ENCODE measurements at places on chromosomes 2 and 18. TPM values are rescaled to one million over a fixed set of nuclear protein-coding genes. Genes with fewer than 3 reads are reported as not detected.

DNA sequence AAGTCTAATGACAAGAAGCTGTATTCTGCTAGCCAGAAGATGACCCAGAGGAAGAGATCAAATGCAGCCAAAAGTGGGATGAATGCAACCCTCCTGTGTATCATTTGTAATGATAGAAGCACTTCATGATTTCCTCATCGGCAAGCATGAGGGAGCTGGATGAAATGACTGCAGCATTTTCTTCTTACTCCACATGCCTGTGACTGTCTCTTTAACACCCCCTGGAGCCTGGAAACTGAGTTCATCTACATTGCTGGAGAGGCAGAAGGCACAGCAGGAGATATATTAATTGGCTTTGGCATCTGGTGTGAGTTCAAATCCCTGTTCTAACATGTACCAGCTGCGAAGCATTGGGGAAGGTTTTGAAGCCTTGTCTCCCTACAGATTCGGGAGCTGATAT is 37.7 kb downstream of the ID2 start:
- H3K27me3 ChIP-seq, result no peaks in the 10 kb centered on the region
- no peak for DNase-seq
- no peak overlapping the region for H3K4me3 ChIP-seq
- H3K27ac ChIP-seq, result no peak overlapping the region

C2orf80 gene
- not detected for polyA plus RNA-seq

M1AP gene
- polyA plus RNA-seq, result not detected

STK11IP gene
- 16.0 TPM for polyA plus RNA-seq

PROM2 gene
- not detected for polyA plus RNA-seq

DNA sequence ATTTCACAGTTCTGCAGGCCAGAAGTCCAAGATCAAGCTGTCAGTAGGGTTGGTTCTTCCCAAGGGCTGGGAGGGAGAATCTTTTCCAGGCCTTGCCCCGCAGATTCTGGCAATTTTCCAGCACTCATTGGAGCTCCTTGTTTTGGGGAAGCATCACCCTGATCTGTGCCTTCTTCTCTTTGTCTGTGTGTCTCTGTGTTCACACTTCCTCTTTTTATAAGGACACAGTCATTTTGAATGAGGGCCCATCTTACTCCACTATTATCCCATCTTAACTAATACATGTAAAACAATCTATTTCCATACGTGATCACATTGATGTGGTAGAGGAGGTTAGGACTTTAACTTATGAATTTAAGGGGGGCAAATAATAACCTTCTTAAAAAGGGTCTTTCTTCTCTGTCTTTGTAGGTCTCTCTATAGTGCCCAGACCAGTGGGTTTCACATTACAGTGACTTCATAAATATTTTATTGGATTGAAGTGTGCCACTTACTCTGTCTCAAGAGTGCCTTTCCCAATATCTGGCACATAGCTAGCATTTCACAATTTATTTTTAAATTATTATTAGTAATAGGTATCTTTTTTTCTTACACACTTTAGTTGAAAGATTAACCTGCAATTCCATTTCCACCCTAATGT is 68.9 kb upstream of the CBLN2 start:
- DNase-seq, result no peak
- no peak overlapping the region for H3K27ac ChIP-seq
- no peaks in the 10 kb centered on the region for H3K36me3 ChIP-seq
- H3K27me3 ChIP-seq, result no peaks in the 10 kb centered on the region
- H3K4me3 ChIP-seq, result peak overlapping the region; percentile 25

GRCh38 chr2:230012267-230012884 is 56.3 kb downstream of the SLC16A14 start:
- H3K36me3 ChIP-seq, result no peaks in the 10 kb centered on the region
- DNase-seq, result no peak
- H3K4me1 ChIP-seq, result peaks cover 8% of the 10 kb centered on the region
- H3K27me3 ChIP-seq, result no peaks in the 10 kb centered on the region
- H3K27ac ChIP-seq, result no peak overlapping the region
- H3K4me3 ChIP-seq, result no peak overlapping the region

DNA sequence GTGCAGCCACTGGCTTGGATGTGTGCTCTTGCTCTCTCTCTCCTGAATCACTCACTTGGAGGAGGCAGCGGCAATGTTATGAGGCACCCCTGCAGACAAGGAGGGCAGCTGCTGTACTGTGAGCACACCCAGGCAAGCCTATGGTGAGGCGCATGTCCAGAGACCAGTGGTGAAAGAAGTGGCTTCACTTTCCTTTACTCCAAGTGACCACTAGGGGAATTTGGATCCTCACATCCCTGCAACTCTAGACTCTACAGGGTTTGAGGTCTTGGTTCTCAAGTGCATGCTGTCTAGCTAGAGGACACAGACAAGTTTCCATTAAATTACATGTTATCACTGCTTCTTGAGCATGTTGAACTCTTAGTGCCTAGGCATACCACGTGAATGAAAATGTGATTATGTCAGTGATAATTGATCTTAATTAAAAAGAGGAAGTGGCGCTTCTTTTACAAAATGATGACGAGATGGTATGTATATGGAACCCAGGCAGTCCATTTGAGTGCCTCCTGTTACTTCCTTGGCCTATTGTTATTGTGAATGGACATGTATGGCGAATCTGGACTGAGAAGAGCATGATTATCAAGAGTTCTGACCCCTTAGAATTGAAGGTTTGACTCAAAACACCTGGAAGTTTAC is 181.0 kb upstream of the CDH2 start:
- no peak for DNase-seq
- no peak overlapping the region for H3K27ac ChIP-seq
- no peaks in the 10 kb centered on the region for H3K36me3 ChIP-seq
- H3K27me3 ChIP-seq, result no peaks in the 10 kb centered on the region
- H3K4me3 ChIP-seq, result no peak overlapping the region

DNA sequence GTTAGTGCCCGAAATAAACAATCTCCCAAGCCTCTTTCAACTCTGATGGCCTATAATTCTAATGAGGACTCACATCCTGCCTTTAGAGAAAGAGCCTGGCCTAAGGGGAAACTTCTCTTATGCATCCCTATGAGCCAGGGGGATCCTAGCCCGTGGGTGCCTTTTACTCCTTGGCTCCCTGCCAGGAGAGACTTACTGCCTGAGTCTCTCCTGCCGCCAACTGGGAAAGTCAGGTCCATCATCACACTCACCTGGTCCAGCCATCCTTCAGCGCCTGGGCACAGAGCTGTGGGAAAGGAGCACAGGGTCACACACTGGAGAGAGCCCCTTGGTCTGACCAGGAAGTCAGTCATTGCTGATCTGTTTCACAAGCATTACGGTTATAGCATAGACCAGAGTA is 24.1 kb downstream of the ENOSF1 start:
- H3K4me3 ChIP-seq, result no peak overlapping the region
- H3K36me3 ChIP-seq, result no peaks in the 10 kb centered on the region
- no peak overlapping the region for H3K27ac ChIP-seq
- H3K4me1 ChIP-seq, result no peaks in the 10 kb centered on the region

ATP6V1B1 gene
- polyA plus RNA-seq, result not detected

- H3K27me3 ChIP-seq, result no peaks in the 10 kb centered on the region
- no peak overlapping the region for H3K4me3 ChIP-seq
- H3K4me1 ChIP-seq, result peaks cover 33% of the 10 kb centered on the region
- H3K27ac ChIP-seq, result no peak overlapping the region
- H3K36me3 ChIP-seq, result no peaks in the 10 kb centered on the region
- no peak for DNase-seq
Observed at GRCh38 chr18:67467188-67467587, 49.3 kb downstream of the DSEL start.

OR6B2 gene
- not detected for polyA plus RNA-seq

VWA3B gene
- not detected for polyA plus RNA-seq

- no peak overlapping the region for H3K27ac ChIP-seq
- H3K4me1 ChIP-seq, result no peaks in the 10 kb centered on the region
- DNase-seq, result no peak
Observed at GRCh38 chr2:229653531-229653930, 60.8 kb downstream of the DNER start.

MAP3K19 gene
- polyA plus RNA-seq, result not detected

ADCYAP1 gene
- not detected for polyA plus RNA-seq

DNA sequence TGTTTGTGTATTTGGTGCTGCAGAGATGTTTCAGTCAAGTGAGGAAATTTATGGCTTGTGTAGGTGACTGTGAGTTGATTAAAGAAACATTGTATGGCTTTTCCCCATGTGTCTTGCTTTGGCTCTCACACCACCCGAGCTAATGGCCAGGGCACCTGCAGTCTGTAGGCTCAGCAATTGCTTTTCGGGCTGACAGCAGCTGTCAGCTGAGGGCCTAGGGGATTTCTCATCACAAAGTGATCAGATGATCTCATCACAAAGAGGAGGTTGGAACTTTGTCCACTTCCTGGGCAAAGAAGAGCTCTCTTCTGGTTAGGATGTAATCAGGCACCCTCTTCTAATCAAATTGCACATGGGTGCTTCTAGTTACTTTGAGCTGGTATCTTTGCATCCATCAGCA is 632.2 kb downstream of the SLC4A3 start:
- no peak overlapping the region for H3K27ac ChIP-seq
- H3K27me3 ChIP-seq, result no peaks in the 10 kb centered on the region
- no peak overlapping the region for H3K4me3 ChIP-seq

- H3K4me3 ChIP-seq, result no peak overlapping the region
- H3K27me3 ChIP-seq, result peaks cover 17% of the 10 kb centered on the region
- no peak overlapping the region for H3K27ac ChIP-seq
- DNase-seq, result no peak
Observed at GRCh38 chr2:108316461-108317258, 28.0 kb downstream of the SULT1C2 start.

DNA sequence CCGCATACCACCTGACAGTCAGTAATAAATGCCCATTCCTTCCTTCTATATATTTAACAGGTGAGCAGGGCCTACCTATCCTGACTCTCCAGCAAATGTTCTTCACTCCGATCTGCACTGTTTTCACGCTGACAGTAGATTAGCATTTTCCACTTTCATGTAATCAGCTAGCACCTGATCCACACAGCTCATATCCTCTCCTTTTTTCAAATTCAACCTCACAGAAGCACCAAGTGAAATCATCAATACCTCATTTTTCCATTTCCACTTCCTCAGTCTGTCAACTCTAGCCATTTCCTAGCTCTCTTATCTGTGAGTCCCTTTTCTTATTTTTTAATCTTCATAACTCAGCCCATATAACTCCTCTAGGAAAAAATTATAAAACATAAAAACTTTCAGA is 402.8 kb downstream of the ZEB2 start:
- no peaks in the 10 kb centered on the region for H3K27me3 ChIP-seq
- H3K36me3 ChIP-seq, result peaks cover 9% of the 10 kb centered on the region
- H3K4me3 ChIP-seq, result no peak overlapping the region
- peaks cover 2% of the 10 kb centered on the region for H3K4me1 ChIP-seq

- H3K4me1 ChIP-seq, result peaks cover 80% of the 10 kb centered on the region
- no peak for DNase-seq
- no peaks in the 10 kb centered on the region for H3K36me3 ChIP-seq
- H3K27ac ChIP-seq, result peak overlapping the region; percentile 70
- no peak overlapping the region for H3K4me3 ChIP-seq
- H3K27me3 ChIP-seq, result no peaks in the 10 kb centered on the region
Observed at GRCh38 chr2:45786030-45786835, 134.8 kb downstream of the PRKCE start.

IL1RN gene
- not detected for polyA plus RNA-seq

DNA sequence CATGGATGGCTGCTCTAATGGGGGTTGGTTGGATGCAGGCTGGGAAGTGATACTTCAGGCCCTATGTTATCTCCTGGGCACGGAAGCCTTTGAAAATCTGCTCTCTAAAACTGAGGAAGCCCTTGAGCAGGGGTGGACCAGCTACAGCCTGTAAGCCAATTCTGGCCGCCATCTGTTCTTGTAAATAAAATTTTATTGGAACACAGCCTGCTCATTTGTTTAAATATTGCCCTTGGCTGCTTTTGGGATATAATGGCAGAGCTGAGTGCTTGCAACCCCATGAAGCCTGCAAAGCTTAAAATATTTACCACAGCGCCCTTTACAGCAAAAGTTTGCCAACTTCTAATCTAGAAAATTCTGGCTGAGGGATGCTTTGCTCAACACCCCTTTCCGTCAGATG is 11.9 kb upstream of the IGFBP2 start:
- H3K4me1 ChIP-seq, result no peaks in the 10 kb centered on the region
- H3K4me3 ChIP-seq, result no peak overlapping the region
- H3K27me3 ChIP-seq, result peaks cover 22% of the 10 kb centered on the region
- no peak overlapping the region for H3K27ac ChIP-seq

AQP12B gene
- polyA plus RNA-seq, result not detected

AP1S3 gene
- 14.5 TPM for polyA plus RNA-seq

NT5C1B gene
- polyA plus RNA-seq, result not detected

GRCh38 chr18:63186520-63187222 is 132.9 kb downstream of the BCL2 start:
- H3K27ac ChIP-seq, result peak overlapping the region; percentile 68
- DNase-seq, result no peak
- H3K4me1 ChIP-seq, result peaks cover 62% of the 10 kb centered on the region
- no peaks in the 10 kb centered on the region for H3K36me3 ChIP-seq

GRCh38 chr2:106614511-106615291 is 127.5 kb downstream of the CD8B2 start:
- no peaks in the 10 kb centered on the region for H3K4me1 ChIP-seq
- peaks cover 10% of the 10 kb centered on the region for H3K27me3 ChIP-seq
- no peak overlapping the region for H3K4me3 ChIP-seq
- H3K27ac ChIP-seq, result no peak overlapping the region
- DNase-seq, result no peak
- H3K36me3 ChIP-seq, result no peaks in the 10 kb centered on the region

DNA sequence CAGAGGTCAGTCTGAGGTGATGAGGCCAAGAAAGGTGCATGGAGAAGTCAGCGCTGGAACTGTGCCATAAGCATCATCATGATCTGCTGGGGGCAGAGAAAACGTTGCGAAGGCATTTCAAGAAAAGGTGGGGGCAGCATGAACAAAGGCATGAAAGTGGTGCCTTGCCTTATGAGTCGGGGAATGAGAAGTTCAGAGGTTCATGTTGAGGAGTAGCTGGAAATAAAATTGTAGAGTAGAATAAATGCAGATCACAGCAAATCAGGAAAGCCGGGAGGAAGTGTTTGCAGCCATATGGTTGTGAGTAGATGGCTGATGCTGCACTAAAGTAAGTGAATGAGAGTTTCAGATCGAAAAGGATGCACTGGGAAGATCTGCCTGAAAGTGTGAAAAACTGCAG is 72.1 kb upstream of the ARL5A start:
- no peak overlapping the region for H3K4me3 ChIP-seq
- H3K4me1 ChIP-seq, result no peaks in the 10 kb centered on the region
- H3K36me3 ChIP-seq, result no peaks in the 10 kb centered on the region
- no peak overlapping the region for H3K27ac ChIP-seq

- H3K27me3 ChIP-seq, result no peaks in the 10 kb centered on the region
- DNase-seq, result no peak
- H3K4me3 ChIP-seq, result no peak overlapping the region
- H3K27ac ChIP-seq, result no peak overlapping the region
- H3K4me1 ChIP-seq, result no peaks in the 10 kb centered on the region
- no peaks in the 10 kb centered on the region for H3K36me3 ChIP-seq
Observed at GRCh38 chr18:27695503-27695902, 481.4 kb downstream of the CDH2 start.

- no peaks in the 10 kb centered on the region for H3K27me3 ChIP-seq
- no peaks in the 10 kb centered on the region for H3K36me3 ChIP-seq
- no peak overlapping the region for H3K27ac ChIP-seq
- H3K4me1 ChIP-seq, result no peaks in the 10 kb centered on the region
Observed at GRCh38 chr18:27057519-27058234, 127.4 kb downstream of the CHST9 start.

TMEM178A gene
- not detected for polyA plus RNA-seq

- no peaks in the 10 kb centered on the region for H3K4me1 ChIP-seq
- no peaks in the 10 kb centered on the region for H3K36me3 ChIP-seq
- H3K27me3 ChIP-seq, result peaks cover 7% of the 10 kb centered on the region
- no peak overlapping the region for H3K27ac ChIP-seq
Observed at GRCh38 chr2:191895743-191896142, 48.9 kb upstream of the CAVIN2 start.

GRCh38 chr2:219658874-219659273 is 31.4 kb downstream of the SLC4A3 start:
- H3K4me1 ChIP-seq, result no peaks in the 10 kb centered on the region
- H3K27me3 ChIP-seq, result peaks cover 69% of the 10 kb centered on the region
- no peak overlapping the region for H3K27ac ChIP-seq
- no peak overlapping the region for H3K4me3 ChIP-seq
- no peak for DNase-seq
- H3K36me3 ChIP-seq, result peaks cover 27% of the 10 kb centered on the region

FAM237A gene
- not detected for polyA plus RNA-seq

All from naive B cell (primary cell).